ENCODE measurements at places on chromosomes 16 and 17.

DNA sequence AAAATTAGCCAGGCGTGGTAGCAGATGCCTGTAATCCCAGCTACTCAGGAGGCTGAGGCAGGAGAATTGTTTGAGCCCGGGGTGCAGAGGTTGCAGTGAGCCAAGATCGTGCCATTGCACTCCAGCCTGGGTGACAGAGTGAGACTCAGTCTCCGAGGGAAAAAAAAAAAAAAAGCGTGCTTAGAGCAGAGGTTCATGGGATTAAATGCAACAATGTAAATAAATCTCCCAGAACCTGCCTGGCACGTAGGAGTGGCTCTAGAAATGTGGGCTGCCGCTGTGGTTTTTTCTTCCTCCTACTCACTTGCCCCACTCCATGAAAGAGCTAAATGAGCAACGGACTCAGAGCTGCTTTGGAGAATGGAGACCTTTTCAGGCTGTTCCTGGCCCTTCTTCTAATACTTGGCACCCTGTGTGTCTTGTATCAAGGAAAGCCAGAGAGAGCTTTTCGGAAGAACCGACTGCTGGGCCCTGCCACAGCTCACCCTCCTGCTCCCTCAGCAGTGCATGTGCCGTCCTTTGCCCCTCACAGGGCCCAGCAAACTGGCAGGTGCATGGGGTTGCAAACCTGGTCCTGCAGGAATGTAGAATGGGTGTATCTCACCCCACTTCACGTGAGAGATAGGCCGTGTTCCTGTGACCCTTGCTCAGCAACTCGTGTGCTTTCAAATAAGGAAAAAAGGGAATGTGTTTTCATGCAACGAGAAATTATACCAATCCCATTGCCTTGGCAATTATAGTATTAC lies 52.0 kb downstream of the LDHD start:
- no peak for DNase-seq

DNA sequence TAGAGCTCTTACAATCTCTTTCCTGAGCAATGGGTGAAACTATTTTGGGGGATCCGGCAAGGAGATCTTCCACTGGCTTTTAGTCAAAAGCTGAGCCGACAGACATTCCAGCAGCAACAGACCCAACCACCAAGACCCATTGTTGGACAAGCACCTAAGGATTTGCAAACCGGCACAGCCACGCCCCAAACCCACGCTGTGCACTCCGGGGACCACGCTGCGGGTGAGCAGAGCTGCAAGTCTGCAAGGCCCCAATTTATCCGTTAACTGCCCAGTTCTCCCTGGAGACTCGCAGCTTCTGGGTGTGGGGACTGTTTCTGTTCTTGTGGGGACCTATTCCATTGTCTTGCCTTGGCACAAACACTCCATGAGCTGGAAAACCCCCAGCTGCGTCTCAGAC lies 45.9 kb downstream of the C16orf95 start:
- no peak for DNase-seq

DNA sequence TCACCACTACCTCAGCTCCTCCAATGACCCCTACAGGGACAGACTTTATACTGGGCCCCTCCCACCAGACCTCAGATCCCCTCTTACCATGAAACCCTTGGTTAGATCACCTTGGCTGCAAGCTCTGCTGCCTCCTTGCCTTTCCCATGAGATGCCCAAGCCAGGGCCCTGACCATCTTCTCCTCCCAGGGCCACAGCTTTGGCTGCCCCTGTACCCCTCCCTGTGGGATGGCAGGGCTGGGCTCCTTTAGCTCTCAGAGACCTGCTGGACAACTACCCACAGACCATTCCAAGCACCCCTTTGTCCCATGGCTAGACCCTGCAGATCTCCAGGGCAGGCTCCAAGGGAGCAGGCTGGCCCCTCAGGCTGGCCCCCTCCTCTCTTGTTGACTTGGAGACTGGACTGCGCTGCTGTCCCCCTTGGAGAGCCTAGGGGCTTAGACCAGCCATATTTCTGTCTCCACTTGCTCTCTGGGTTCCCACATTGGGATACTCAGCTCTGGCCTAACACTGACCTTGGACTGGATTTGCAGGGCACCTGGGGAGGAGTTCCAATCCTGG lies 1692.7 kb downstream of the TP53TG3F start:
- no peak for DNase-seq

DNA sequence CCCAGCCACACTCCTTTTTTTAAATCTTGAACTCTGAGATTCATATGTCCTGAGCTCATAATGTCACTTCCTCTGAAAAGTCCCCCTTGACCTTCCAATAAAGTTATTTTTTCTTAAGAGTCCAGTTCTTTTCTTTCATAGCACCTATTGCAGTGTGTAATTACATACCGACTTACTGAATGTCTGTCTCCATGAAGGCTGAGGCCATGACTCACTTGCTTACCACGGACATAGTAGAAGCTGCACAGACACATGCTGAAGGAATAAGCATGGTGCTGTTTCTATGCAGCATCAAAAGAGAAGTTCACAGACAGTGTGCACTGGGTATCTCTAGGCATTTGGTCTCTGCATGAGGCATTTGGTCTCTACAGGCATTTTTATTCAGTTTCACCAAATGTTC lies 77.2 kb downstream of the C17orf67 start:
- no peak for DNase-seq

- DNase-seq: no peak
Measured at GRCh38 chr16:30902029-30902972, 5.9 kb downstream of the CTF1 start.

DNA sequence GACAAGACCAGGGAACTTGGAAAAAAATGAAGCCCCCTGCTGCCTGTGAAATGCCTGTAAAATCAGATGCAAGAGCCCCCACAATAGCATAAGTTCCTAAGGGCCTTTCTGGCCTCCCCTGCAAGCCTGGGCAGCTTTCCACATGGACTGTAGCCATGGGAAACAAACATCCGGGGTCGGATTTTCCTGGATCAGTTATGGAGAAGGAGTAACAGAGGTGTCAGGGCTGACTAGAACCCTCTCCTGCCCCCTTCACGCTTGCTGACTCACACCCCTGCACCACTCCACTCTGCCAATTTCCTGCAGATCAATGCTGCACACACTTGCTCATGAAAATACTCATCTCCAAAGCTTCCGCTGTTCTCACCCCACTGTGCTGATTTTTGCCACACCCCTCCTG lies 258.6 kb downstream of the CBLN1 start:
- DNase-seq: no peak

- DNase-seq: no peak
Measured at GRCh38 chr16:69397821-69398521, 12.2 kb upstream of the TERF2 start.

- no peak for DNase-seq
Measured at GRCh38 chr16:85563515-85564276, 49.4 kb upstream of the GSE1 start.

DNA sequence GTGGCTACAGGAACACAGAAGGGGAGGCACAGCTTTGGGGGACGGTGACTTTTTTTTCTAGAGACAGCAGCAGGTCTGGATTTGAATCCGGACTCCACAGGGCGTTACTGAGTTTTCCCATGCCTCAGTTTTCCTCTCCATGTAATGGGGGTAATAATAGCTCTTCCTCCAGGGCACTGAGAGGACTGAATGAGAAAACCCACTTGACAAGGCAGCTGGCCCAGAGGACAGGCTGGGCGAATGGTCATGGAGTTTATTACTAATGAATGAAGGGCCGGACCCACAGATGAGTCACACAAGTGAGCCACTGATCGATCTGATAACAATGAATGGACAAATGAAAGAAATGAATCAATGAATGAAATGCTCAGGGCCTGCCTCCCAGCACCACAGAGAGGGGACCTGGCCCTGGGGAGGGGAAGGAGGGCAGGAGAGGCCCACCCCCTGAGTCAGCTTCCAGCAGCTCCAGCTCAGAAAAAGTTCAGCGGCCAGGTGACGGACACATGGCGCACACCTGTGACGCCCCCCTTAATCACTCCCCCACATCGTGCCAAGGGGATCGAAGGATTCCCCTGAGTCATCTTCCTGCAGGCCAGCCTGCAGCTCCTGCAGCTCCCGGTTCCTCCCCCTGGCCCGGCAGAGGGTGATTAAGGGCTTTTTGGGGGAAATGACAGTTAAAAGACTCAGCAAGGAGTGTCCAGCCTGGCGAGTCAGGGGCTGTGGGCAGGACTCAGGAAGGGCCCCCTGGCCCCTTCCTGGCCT lies 54.3 kb downstream of the SOCS1 start:
- DNase-seq: no peak

DNA sequence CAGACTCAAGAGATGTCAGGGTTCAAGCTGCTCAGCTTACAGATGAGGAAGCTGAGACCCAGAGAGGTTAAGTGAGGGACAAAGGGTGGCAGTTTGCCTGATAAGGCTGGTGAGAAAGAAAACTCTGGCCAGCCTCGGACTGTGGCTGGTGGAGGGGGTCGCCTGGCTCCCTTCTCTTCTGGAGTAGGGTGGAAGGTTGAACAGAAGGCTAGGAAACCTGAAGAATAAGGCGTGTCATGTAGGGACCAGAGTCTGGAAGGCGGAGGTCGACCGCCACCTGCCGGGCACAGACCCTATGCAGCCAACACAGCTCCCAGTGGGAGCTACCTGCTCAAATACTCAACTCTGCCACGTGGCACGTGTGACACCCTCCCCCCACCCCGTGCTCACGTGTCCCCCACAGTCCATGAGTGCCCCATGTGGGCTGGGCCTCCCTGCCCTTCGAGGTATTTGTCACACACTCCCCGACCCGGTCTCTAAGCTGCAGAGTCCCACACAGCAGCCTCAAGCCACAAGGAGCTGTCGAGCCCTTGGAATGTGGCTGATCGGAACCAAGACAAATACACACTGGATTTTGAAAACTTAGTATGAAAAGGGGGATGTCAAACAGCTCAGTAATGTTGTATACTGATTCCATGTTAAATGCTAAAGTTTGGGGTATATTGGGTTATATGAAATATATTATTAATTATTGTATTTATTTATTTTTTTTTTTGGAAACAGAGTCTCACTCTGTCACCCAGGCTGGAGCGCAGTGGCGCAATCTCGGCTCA lies 11.8 kb downstream of the HID1 start:
- DNase-seq: peak; percentile 61

DNA sequence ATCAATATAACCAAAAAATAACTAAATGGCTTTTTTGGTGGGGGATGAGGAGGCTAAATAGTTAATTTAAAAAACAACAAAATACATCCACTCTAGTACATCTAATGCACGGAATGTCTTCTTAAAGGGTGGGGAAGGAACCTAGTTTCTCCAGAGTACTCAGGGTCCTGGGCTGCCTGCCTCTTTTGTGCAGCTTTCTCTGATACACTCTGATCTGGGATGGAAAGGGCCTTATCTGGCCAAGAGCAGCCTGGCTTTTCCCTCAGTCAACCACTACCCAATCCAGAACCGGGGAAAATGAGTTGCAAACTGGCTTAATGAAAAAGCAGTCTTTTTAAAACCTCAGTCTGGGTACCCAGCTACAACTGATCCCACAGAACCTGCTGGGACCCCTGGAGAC lies 42.9 kb downstream of the DCUN1D3 start:
- no peak for DNase-seq

- DNase-seq: no peak
Measured at GRCh38 chr17:7440113-7440833, 961 bp downstream of the FGF11 start.

DNA sequence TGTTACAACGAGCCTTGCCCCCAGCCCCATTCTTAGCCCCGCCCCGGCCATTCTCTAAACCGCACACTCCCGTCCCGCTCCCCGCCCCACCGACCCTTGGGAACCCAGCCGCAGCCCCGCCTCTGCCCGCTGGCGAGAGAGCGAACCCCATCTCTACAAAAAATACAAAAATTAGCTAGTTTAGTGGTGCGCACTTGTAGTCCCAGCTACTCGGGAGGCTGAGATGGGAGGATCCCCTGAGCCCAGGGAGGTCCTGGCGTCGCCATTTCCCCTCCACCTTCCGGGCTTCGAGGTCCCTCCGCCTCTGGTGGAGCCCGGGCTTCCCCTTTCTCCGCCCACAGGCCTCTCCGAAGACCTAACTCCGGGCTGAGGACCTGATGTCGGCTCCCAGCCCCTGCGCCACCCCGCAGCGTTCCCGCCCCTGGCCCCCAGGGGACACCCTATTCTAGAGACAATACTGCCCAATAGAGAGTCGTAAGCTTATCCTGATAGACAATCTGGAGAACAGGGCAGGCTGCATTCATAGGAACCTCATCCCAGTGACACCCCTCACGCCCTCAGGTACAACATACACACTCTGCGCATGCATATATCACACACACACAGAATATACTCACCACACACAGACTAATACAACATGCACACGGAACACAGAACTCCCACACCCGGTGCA lies 480 bp upstream of the PROCA1 start:
- DNase-seq: peak; percentile 66

GRCh38 chr17:28384281-28385036 lies 13.0 kb downstream of the SARM1 start:
- DNase-seq: peak; percentile 51

- DNase-seq: peak; percentile 66
Measured at GRCh38 chr17:66906321-66907278, 57.9 kb upstream of the CACNG4 start.

DNA sequence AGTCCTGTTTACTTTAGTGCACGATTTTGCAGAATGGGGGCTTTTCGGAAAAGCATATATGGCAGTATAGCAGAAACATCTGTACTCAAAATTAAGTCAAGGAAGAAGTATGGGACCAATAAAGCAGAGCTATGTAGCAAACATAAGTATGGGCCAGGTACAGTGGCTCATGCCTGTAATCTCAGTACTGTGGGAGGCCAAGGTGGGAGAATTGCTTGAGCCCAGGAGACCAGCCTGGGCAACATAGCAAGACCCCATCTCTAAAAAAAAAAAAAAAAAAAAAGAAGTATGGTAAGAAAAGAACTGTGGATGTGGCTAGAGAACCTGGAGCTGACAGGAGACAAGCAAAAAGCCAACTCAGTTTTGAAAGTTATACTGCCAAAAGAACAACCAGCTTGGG lies 36.1 kb downstream of the ZNF652 start:
- no peak for DNase-seq

DNA sequence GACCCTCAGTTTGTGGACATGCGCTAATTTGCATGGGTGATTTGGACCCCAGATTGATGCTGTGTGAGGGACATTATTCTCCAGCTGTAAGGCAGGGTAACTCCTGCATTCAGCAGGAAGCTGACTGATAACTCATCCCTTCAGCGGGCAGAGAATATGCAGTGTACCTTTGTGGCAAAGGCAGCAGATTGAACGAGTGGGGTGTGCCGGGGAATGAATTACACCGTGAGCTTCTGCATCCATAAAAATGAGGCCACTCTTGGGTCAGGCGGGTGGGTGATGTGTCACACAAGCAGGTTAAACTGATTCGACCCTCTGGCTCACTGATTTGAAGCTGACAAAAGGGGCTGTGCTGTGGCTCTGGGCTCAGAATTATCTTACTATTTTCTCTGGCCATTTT lies 128.9 kb upstream of the PMFBP1 start:
- DNase-seq: no peak

DNA sequence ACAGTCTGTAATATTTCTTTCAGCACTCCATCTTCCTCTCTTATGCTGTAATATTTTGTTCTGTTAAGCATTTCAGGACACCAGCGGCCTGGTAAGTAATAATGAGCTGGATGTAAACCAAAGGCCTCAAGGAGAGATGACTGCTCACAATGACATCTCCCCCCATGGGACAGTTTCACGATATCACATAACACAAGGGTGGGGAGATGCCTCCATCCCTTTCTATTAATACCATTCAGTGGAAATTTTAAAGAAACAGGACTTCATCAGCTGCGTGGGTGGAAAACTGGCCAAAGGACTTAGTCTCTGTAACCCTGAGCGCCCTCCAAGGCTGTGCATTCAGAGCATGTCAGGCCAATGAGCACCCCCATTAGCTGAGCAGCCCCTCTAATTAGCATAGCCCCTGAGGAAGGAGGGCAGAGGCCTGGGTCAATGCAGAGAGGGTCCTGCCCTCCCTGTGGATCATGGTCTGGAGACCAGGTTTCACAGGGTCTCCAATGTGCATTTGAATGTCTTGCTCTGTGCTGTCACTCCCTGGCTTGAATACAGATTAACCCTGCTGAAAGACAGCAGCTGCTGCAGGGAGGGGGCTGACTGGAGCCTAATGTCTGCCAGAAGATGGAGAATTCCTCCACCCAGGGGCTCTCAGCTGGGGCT lies 156.4 kb downstream of the HS3ST2 start:
- no peak for DNase-seq
